Neural crest cell (in vitro differentiated cells): ENCODE measurements at places on chromosomes 7 and 10. TPM values are rescaled to one million over a fixed set of nuclear protein-coding genes. Genes with fewer than 3 reads are reported as not detected.
A peak's percentile ranks its signal among the peaks of the same experiment; 100 is the strongest.

The ELMO1 gene
- total RNA-seq = 6.8 and 7.4 TPM in 2 replicates

The DOCK1 gene
- total RNA-seq = 55.8 and 62.9 TPM in 2 replicates

The PLXNA4 gene
- total RNA-seq = 21.7 and 22.9 TPM in 2 replicates

The PIP4K2A gene
- 25.4 and 28.7 TPM in 2 replicates for total RNA-seq

DNA sequence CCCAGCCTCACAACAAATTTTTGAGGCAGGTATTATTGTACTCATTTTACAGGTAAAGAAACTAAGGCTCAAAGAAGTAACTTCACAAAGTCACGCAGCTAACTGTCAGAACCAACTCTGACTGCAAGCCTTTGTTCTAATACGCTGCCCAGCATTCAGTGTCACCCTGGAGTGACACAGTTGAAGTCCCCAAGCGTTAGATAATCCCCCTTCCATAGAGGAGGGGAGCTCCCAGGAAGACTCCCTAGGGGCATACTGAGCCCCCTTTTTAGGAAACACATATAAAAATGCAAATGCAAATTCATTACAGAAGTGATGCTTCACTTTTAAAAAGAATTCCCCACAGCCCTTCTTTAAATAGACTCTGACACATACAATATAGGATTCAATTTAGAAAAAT is 101.0 kb upstream of the MACROH2A2 start:
- no peaks in the 10 kb centered on the region for H3K36me3 ChIP-seq
- H3K27me3 ChIP-seq = no peaks in the 10 kb centered on the region
- no peak overlapping the region for H3K27ac ChIP-seq
- no peak overlapping the region for H3K4me3 ChIP-seq
- no peak for DNase-seq

DNA sequence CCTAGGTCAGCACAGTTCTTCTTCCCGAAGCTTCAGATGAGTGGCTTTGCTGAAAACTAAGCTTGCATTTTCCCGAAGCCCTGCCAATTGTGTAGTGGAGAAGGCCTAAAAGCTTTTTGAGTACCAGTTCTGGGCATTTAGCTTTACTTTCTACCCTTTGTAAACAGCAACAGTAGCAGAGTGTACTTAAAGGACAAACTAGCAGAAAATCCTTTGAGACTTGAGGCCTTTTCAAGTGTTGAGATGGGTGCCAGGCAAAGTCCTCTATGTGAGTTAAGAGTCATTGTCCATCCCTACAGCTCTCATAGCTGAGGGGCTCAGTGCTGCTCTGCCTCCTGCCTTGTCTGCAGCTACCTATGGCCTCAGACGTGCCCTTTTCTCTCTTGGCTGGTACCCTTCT is 368.2 kb downstream of the CCSER2 start:
- H3K27ac ChIP-seq = no peak overlapping the region
- H3K36me3 ChIP-seq = no peaks in the 10 kb centered on the region
- no peak for DNase-seq
- no peak overlapping the region for H3K4me3 ChIP-seq
- H3K4me1 ChIP-seq = peaks cover 7% of the 10 kb centered on the region

- no peaks in the 10 kb centered on the region for H3K36me3 ChIP-seq
- H3K4me3 ChIP-seq = peak overlapping the region; percentile 70
- no peak overlapping the region for H3K27ac ChIP-seq
- peaks cover 40% of the 10 kb centered on the region for H3K4me1 ChIP-seq
- no peak for DNase-seq
- no peaks in the 10 kb centered on the region for H3K27me3 ChIP-seq
These were observed 997.9 kb upstream of the POT1 start for GRCh38 chr7:125927556-125927955.

- peak overlapping the region; percentile 14 for H3K27ac ChIP-seq
- DNase-seq = no peak
- H3K4me1 ChIP-seq = peaks cover 12% of the 10 kb centered on the region
- H3K27me3 ChIP-seq = no peaks in the 10 kb centered on the region
These were observed 38.0 kb downstream of the MEOX2 start for GRCh38 chr7:15648461-15648961.

DNA sequence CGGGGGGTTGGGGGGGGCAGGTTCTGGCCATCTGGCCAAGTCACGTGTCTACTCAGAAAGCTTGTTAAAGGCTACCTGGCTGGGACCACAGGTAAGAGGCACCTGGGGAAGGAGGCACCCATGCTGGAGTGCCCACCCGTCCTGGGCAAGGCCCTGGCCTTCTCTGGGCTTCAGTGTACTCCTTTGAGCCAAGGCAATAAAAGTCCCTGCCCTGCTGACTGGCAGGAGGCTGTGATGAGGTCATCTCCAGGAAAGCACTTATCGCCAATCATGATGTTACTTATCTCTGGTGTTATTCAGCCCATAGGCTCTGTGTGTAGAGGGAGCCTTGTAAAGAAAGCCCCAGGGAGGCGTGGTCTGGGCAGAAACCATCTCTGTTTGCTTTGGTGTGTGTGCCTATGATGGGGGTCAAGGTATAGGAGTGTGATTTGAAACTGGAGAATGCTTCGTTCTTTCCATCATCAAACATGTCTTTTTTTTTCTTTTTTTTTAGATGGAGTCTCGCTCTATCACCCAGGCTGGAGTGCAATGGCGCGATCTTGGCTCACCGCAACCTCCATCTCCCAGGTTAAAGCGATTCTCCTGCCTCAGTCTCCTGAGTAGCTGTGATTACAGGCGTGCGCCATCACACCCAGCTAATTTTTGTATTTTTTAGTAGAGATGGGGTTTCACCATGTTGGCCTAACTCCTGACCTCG is 2.5 kb upstream of the CLDN4 start:
- no peak overlapping the region for H3K27ac ChIP-seq
- no peak overlapping the region for H3K4me3 ChIP-seq
- H3K4me1 ChIP-seq = peaks cover 33% of the 10 kb centered on the region
- H3K36me3 ChIP-seq = no peaks in the 10 kb centered on the region

- no peak for DNase-seq
- no peak overlapping the region for H3K27ac ChIP-seq
- H3K27me3 ChIP-seq = no peaks in the 10 kb centered on the region
- H3K4me1 ChIP-seq = no peaks in the 10 kb centered on the region
- H3K4me3 ChIP-seq = no peak overlapping the region
These were observed 262.1 kb upstream of the CACNA2D1 start for GRCh38 chr7:82705517-82706260.
